ENCODE measurements at places on chromosomes 11 and 22.
A peak's percentile ranks its signal among the peaks of the same experiment; 100 is the strongest.

GRCh38 chr11:124725719-124726105, 14.0 kb upstream of the NRGN start:
- no peak for DNase-seq

DNA sequence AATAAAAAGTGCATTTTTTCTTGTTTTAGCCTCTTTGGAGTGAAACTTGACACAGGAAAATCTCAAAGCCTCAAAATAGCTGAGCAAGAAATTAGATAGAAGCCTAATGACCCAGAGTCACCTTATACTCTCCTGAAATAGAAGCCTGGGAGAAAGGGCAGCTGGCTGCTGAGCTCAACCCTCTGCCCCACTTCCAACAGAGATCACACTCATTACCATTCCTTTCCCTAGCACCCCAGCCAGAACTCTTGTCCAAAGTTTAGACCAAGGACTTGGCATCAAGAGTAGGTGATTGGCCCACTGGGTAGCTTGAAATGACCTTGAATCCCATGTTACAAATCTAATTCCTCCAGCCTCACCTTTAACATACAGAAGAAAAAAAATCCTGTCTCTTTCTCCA, 62.7 kb upstream of the AMOTL1 start:
- DNase-seq = no peak

GRCh38 chr22:43381693-43382092, 30.1 kb upstream of the MPPED1 start:
- DNase-seq = no peak

- no peak for DNase-seq
Measured at GRCh38 chr22:32803020-32803737, 1.7 kb downstream of the TIMP3 start.

DNA sequence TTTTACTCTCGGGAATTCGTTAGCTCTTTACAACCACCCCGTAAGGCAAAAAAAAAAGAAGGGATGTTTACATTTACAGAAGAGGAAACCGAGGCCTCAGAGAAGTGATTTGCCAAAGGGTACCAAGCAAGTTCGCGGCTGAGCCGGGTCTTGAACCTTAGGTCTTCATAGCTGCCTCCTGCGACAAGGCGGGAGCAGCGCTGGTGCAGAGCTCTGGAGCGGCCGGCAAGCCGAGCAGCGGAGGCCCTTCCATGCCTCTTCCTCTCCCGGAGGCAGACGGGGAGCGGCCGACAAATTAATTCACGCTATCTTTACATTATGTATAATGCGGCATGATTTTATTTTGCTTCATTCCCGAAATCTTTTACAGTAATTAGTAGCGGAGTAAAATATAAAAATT, 536.3 kb downstream of the INSC start:
- no peak for DNase-seq

- peak; percentile 69 for DNase-seq
Measured at GRCh38 chr11:125263268-125263790, 98.8 kb downstream of the PKNOX2 start.

GRCh38 chr11:86738568-86738967, 61.8 kb upstream of the PRSS23 start:
- no peak for DNase-seq

GRCh38 chr11:27089746-27090145, 49.1 kb downstream of the BBOX1 start:
- no peak for DNase-seq

DNA sequence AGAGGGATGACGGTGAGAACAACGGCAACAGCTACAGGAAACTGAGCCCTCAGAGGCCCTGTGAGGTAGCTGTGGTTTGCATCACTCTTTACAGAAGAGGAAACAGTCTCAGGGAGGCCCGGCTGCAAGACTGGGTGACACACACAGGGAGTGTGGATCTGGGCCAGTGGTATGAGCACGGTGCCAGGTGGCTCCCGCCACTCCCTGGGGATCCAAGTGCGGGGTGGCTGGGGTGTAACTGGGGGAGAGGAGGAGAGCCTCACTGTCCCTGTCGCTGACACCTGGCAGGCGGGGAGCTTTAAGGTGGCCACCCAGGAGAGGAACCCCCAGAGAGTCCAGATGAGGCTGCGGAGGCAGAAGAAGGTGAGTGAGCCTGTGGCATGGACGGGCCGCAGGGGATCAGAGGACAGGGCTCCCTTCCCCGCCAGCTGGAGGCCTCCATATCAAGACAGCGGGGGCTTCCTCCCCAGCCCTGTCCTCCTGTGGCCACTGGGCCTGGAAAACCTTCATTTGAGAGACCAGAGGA, 5.6 kb downstream of the RGL4 start:
- no peak for DNase-seq

- no peak for DNase-seq
Measured at GRCh38 chr11:108032800-108033199, 24.1 kb downstream of the CUL5 start.

- DNase-seq = no peak
Measured at GRCh38 chr11:120830085-120830620, 193.7 kb upstream of the TBCEL start.

GRCh38 chr11:130396965-130397364, 31.4 kb downstream of the ADAMTS8 start:
- DNase-seq = no peak

GRCh38 chr11:70407814-70408213, 9.5 kb downstream of the CTTN start:
- DNase-seq = no peak

DNA sequence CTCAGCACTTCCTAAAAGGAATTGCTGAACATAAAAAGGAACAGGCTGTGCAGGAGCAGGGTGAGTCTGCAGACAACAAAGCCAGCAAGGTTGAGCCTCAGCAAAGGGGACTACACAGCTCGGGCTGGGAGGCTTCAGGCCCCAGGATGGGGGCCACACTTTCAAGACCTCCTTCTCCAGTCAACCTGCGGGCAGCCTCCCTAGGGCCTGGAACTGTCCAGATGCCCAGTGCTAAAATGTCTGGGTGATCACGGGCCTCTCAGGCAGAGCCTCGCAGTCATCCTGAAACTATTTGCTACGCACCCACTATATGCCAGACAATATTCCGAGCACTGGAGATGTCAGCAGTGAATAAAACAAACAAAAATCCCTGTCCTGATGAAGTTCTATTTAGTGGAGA, 3.9 kb upstream of the NEFH start:
- DNase-seq = no peak

DNA sequence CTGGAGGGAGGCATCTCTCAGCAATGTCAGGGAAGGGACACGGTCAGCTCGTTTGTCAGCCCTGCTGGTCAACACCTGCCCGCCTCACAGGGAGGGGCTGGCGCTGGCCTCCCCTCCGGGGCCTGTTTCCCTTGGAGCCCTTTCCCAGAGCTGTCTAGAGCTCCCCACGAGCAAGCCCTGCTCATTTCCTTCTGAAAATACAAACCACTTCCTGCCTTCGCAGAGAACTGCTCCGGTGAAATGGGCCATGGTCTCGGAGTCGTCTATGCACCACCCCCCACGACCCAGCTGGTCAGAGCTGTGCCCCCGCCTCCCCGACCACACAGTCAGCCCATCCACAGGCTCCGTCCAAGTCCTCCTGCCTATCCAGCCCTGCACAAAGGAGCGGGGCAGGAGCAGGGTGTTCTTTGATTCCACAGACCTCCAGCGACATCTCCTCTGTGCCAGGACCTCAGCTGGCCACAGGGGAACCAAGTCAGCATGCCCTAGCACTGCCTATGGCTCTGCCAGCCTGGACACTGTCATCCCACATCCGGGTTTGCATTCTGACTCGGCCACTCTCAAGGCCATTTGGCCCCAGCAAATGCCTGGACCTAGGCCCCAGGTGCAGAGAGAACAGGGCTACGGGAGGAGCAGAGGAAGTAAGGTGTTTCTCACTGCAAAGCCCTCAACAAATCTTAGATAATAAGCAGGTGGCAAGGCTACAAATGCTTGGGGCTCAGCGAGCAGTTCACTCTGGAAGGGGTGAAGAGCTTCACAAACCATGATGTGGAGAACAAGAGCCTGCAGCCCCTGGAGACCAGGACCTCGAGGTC, 82.1 kb upstream of the WNT11 start:
- DNase-seq = no peak

- no peak for DNase-seq
Measured at GRCh38 chr11:124740277-124740882, 638 bp downstream of the NRGN start.

- DNase-seq = no peak
Measured at GRCh38 chr11:72088076-72088808, 7.6 kb downstream of the LRRC51 start.

GRCh38 chr11:61952882-61953281, 2.7 kb downstream of the BEST1 start:
- DNase-seq = no peak

GRCh38 chr11:16454289-16454863, 98.0 kb upstream of the SOX6 start:
- DNase-seq = no peak

DNA sequence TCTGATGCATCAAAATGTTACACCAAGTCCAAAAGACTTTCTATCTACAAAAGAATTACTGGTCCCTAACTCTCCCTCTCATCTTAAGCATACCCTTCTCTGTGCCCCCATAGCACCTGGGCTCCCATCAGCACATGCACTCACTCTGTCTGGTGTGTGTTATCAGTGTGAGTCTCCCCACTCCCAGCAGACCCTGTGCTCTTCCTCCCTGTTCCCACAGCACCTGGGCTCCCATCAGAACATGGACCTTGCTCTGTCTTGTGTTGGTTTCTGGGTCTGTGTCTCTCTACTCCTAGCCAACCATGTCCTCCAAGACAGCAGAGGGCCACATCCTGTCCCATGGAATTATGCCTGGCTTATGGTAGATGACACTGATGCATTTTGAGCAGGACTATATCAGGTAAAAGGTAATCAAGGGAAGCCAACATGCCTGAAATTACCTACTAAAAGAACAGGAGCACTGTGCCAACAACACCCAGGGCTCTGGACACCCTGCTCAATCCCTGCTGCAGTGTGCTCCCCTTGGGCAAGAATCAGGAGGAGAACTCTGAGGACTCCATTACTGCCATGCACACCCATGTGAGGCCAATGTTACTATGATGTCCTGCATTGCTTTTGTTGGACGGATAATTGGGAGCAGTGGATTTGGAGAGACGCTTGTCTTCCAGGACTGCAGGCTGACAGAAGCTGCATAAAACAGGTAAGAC, 34.3 kb downstream of the GAB4 start:
- no peak for DNase-seq

GRCh38 chr22:19064354-19065054, 57.7 kb downstream of the DGCR2 start:
- no peak for DNase-seq

DNA sequence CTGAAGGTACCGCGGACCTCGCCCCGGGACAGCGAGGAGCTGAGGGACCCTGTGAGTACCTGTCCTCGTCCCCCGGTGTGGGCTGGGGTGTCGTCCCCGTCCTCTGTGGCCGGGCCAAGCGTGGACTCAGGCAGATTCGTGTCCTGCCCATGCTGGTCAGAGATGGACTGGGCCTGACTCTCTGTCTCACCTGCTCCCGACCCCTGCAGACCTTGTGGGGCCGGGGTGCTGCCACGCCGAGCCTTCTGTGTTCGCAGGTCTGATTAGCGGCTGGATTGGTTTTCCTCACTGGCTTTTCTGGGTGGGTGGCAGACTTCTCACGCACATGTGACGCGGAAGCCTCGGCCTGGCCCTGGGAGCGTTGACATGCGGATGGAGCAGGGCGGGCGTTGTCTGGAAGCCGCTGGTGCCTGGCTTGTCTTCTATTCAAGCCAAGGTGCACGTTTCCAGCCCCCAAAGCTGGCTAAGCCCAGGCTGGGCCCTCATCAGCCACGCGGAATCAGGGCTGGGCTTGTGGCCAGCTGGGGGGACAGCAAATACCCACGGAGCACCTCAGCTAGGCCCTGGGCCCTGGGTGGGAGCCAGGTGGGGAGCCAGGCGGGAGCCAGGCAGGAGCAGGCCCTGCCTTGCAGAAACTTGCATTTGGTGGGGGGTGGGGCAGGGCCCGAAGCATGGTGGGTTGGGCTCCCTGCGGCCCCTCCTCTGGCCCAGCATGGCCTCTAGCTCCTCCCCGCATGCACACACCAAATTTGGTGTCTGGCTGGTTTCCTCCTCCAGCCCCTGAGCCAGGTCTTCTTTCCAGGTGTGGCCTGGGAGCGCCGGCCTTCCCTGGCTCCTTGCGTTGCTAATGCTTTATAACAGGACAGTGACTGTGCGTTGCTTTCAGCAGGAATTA, 7.0 kb downstream of the GRAMD4 start:
- no peak for DNase-seq

- DNase-seq = no peak
Measured at GRCh38 chr11:36394056-36394455, 98.0 kb downstream of the PRR5L start.

DNA sequence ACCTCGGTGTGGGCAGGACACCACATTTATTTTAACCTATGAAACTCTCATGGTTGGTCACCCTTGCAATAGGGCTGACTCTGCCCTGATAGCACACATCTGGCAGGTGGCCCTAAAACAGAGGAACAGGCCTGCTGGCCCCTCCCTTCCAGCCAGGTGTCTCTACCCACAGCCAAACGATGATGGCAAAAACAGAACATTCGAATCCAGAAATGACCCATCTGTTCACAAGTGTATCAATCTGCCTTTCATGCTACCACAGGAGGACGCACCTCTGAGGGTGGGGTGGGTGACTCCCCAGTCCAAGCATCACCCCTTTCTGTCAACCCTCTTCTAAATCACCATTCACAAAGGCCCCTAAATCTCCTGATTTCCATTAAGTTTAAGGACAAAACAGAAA, 118.1 kb downstream of the ETS1 start:
- no peak for DNase-seq

GRCh38 chr11:61919705-61920631, 2.6 kb upstream of the RAB3IL1 start:
- DNase-seq = no peak

DNA sequence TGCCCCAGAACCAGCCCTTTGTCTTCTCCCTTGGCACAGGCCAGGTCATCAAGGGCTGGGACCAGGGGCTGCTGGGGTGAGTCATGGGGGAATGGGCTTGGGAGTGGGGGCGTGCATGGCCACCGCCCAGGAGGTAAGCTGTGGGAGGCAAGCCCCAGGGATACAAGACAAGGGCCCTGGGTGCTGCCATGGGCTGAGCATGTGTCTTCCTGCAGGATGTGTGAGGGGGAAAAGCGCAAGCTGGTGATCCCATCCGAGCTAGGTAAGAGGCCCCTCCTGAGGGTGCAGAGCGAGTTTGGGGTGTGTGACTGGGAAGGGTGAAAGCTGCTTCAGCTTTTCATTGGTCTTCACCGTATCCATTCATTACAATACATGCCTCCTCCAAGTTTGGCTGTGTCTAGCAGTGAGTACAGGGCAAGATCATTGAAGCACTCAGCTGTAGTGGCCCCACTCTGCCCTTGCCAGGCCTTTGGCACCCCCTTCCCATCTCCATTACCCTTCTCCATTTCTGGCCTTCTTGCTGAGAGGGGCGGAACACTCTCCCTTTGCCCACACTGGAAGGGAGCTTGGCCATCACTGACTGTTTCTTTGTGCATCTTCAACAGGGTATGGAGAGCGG, 2.5 kb downstream of the FKBP2 start:
- no peak for DNase-seq

Measured in HepG2 (cell line).